Activated CD8-positive, alpha-beta memory T cell treated with anti-CD3 and anti-CD28 coated beads for 48 hours (primary cell): ENCODE measurements at places on chromosomes 5 and 9.

GRCh38 chr5:95730730-95731570 is at the start of gene RHOBTB3:
RHOBTB3 (plus strand) TSS chr5:95731336; CDS start chr5:95731683, 347 bp downstream.
- DNase-seq = no peak

DNA sequence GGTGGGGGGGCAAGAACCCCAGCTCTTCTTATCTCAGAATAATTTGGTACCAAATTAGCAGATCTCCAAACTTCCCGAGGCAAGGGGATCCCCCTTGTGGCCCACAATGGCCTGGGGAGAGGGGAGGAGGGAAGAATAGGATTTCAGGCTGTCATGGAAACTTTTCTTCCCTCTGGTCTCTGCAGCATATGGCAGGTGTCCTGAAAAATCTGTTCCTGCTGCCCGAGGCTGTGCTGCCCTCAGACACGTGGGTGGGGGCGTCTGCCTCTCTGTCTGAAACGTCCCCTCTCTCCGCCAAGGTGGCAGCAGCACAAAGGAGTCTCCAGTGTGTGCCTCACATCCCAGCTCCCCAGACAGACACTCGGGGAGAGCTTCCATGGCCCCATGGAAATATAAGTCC is 34.0 kb downstream of the CCNJL start:
- DNase-seq = no peak

DNA sequence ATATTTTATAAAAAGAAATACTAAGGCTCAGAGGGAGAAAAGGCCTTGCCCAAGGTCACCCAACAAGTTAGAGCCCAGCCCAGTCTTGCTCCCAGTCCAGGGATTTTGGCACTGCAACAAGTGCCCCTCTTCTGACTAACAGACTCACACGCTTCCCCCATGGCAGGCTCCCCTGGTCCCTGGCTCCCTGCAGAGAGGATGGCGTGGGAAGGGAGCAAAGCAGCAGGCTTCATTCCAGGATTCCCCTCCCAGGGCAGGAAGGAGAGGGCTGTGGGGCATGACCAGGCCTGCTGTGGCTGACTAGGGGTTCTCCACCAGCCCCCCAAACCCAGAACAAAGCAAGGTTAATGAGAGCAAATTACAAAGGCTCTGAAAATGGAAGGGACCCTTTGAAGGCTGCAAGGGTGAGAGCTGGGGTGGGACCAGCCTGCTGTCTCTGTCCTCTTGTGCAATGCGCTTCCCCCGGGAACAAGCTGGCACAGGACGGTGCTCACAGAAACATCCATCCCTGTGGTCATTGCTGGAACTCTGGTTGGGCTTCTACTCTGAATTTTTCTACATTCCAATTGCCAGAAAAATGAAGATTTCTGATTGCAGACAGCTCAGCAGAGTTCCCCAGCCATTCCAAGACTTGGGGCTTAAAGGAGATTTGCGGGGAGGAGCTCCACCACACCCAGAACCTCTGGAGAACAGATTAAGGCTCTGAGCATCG is 37.1 kb upstream of the FAT2 start:
- no peak for DNase-seq

- no peak for DNase-seq
These were observed 178.0 kb downstream of the ESM1 start for GRCh38 chr5:54807421-54807820.

DNA sequence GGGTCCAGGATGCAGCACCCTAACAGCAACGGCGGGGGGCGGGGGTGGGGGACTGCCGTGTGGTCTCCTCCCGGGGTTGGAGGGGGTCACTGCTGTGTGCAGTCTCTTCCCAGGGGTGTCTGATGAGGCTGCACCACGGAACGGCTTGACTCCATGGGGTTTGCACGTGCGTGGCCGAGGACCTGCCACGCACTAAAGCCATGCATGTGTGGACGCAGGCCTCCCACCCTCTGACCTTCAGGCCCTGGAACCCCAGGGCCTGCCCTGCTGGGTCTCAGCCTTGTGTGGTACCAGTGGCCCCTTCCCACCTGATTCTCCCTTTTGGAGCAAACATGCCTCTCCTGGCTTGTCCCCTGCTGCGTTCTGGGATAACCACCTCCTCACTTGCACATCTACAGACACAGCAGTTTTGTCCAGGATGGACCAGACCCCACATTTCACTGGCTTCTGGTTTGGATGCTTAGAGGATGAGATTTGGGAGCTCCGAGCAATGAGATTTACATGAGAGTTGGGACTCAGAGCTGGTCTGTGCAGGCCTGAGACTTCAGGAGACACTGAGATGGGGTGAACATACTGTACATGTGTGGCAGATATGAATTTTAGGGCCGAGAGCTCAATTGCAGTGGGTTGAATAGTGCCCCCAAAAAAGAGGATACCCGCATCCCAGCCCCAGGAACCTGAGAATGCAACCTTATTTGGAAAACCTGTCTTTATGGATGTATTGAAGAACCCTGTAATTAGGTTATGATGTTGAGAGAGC is 45.8 kb downstream of the SLC12A7 start:
- DNase-seq = no peak

DNA sequence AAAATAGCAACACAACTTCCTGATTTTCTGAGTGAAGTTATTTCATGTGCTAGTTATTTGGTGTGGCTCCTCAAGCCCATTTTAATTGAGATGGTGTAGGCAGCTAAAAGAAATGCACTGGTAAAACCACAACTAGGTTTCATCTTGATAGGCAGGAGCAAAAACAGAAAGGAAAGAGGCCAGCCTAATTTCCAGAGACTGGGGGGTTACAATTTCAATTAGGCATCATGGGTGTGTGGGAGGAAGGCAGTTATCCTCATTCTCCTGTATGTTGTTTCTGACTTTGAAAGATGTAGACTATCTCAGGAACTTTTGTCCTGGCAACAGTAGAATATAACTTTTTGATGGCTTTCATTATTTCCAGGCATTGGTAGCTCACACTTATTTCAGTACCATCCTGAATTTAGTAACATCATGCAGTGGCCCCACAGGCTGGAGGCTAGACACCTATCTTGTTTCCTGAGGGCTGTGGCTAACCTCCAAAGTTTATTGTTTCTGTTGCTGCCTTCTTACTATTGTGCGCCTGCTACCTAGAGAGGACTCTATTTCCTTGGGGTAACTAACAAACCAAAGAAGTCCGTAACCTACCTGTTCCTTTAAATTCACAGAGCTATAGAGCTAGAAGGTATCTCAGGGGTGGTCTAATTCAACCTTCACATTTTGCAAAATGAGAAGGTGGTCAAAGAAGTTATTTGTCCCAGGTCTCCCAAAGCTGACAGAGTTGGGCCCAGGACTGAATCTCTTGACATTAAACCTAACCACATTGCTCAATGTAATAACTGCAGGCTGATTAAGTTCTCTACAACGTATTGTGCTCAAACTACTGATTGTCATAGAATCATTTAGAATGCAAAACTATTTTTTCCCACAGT is 42.4 kb downstream of the FYB1 start:
- no peak for DNase-seq

GRCh38 chr9:35552837-35553236 is 52.2 kb upstream of the TESK1 start:
- DNase-seq = no peak
